ENCODE measurements at places on chromosomes 4 and X. TPM values are rescaled to one million over a fixed set of nuclear protein-coding genes. Genes with fewer than 3 reads are reported as not detected.

DNA sequence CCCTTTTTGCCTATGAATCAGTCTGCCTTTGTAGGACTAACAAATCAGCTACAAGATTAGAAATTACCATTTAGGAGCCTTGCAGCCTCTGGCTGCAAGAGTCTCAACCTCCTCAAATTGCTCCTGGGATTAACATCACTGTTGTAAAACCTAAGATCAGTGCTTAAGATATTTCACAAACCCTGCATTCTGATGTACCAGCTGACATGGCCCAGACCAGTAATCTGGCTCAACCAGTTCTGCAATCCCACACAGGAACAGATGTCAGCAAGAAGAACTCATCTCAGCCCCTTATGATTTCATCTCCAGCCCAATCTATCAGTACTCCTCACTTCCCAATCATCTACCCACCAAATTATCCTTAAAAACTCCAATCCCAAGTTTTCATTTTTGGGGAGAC lies 32.5 kb upstream of the AADAT start:
- H3K27me3 ChIP-seq, result no peaks in the 10 kb centered on the region
- H3K4me3 ChIP-seq, result no peak overlapping the region
- no peak overlapping the region for H3K27ac ChIP-seq
- DNase-seq, result no peak

DMRTC1 gene
- not detected for total RNA-seq

GRCh38 chrX:8653956-8654355 lies 78.0 kb downstream of the ANOS1 start:
- H3K36me3 ChIP-seq, result no peaks in the 10 kb centered on the region
- DNase-seq, result no peak
- H3K4me3 ChIP-seq, result no peak overlapping the region
- no peaks in the 10 kb centered on the region for H3K4me1 ChIP-seq

VEGFC gene
- total RNA-seq, result not detected

AMER1 gene
- 6.7 TPM for total RNA-seq

Measured in activated T-helper 1 cell treated with anti-CD3 and anti-CD28 coated beads, Interleukin-12 subunit alpha, Interleukin-12 subunit beta, Interleukin-2, Interleukin-4 antibody, amounts not matched to agents 30 ng/mL and 10 ng/mL and 1 ng/mL, durations not matched to agents 14 hours and 24 hours and 36 hours (primary cell).